Pons (tissue), 1 donor: ENCODE measurements at places on chromosomes 12 and 14.

- no peak for DNase-seq
Measured at GRCh38 chr14:77554207-77554606, 55.6 kb upstream of the ISM2 start.

DNA sequence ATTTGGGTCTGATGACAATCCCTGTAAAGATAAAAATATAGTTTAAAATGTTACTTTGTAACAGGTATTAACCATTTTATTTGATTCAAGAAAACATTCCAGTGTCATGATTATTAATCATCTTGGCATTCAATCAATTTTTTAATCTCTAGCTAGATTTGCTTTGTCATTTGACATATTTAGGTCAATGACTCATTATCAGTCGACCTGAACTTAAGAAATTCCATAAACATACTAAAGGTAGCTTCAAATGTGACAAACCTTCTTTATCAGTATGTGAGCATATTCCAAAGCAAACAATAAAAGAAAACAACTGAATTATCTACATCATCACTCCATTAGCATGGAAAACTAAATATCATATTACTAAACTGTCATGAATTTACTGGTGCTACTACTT is 50.8 kb upstream of the CDKL1 start:
- DNase-seq: no peak

- no peak for DNase-seq
Measured at GRCh38 chr12:116498471-116498870, 60.7 kb upstream of the MAP1LC3B2 start.

DNA sequence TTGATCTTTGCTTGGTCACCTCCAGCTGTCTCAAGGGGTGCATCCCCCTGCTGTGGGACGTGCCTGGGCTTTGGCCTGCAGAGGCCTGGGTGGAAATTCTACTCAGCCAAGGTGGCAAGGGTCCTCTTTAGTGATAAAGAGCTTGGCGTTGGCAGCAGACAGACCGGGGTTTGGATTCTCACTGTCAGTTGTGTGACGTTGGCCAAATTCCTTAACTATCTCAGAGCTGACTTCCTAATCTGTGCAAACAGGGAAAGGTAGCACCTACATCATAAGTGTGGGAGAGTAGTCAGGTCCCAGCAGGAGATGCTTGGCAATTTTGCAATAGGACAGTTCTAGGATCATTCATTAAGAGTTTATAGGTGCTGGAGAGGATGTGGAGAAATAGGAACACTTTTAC is 154.3 kb upstream of the GSC start:
- no peak for DNase-seq

DNA sequence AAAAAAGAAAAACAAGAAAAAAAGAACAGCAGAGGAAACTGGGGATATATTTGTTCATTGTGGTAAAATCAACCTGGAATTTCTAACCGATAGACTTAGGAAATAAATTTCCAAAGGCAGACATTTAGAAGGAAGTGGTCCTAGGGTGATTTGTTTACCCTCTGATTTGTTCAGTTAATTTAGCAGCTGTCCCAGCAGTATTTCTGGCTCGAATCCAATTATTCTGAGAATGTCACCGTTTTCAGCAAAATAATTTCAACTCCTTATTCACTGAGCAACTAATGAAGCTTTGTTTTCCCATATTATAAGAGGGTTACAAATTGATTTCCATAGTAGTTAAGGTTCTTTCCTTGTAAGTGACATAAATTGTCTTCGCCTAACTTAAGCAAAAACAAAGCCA is 285.2 kb upstream of the SYT10 start:
- DNase-seq: no peak

DNA sequence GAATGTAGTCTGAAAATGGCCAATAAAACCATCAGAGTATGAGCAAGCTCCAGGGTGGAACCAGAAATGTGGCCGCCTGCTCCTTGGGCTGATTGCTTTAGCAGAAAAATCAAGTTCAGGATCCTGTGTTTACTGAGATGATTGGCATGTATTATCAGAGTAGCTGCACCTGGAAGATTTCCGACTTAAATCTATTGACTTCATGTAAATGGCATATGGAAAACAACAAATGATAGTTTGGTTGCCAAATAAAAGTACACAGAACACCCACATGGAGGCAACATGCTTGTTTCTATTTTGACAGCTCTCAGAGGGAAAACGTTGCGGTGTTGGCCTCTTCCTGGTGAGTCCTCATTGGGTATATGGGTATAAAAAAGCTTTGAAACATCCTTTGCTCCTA is 31.3 kb downstream of the SOCS2 start:
- DNase-seq: no peak

GRCh38 chr14:36944307-36945010 is 227.9 kb downstream of the SLC25A21 start:
- no peak for DNase-seq

GRCh38 chr12:75208856-75209811 is 505 bp downstream of the KCNC2 start:
- no peak for DNase-seq

DNA sequence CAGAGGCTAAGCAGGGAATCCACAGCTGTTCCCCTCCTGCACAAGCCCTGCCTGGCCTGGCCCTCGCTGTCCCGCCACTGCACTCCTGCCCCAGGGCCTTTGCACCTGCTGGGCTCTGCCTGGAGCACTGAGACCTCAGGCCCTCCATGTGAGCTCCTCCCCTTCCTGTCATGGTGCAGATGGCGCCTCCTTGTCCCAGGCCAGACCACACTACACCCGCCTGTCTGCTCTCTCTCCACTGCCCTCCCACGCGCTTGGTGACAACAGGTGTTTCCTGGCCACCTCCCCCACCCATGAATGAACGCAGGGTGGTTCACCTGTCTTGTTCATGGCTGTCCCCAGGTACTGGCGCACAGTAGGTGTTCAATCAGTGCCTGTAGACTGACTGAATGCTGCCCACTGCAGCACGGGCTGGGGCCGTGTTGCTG is 82.9 kb downstream of the NCOR2 start:
- no peak for DNase-seq

DNA sequence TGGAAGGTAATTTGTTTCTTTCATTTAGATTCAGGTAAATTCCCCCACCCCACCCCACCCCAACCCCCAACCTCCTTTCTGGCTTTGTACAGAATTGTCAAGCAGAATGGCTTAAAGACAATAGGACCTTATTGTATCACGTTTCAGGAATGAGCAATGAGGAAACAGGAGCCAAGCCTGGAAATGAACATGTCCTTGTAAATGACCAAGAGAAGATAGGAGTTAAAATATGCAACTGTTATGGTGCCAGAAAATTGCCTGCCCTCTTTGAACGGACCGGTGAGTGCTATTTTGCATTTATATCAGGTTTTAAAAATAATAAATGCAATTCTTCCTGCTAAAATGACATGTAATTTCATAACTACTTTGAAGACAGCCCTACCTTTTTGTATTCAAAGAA is 141.6 kb upstream of the PELI2 start:
- peak; percentile 25 for DNase-seq

DNA sequence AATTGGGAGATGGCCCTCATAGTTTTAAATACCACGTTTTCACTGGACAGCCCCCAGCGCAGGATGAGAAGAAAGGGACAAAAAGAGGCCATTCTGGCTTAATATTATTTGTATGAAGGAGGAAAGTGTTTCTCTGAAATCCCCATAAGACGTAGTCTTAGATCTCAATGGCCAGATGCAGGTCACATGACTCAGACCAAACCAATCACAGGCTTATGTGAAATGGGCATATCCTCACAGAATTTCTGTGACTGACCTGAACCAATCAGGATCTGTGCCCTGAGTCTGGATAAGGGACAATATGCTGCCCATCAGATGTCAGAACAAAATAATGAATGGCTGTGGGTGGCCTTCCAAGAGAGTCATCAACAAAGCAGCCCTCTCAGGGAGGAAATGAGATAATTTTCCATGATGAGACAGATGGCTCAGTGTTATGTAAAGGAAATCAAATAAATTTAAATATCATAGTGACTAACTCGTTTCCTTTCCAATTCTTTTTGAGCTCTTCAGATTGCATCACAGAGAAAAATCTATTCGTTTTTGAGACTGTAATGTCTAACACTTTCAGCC is 1009.5 kb upstream of the TMEM132C start:
- DNase-seq: no peak
